ENCODE measurements at places on chromosomes 3 and 15. TPM values are rescaled to one million over a fixed set of nuclear protein-coding genes. Genes with fewer than 3 reads are reported as not detected.

Gene COL6A5
- under 0.01 TPM for total RNA-seq

Gene NLGN1
- 20.1 TPM for total RNA-seq

Gene FMN1
- 11.0 TPM for total RNA-seq

Gene PLA2G4D
- not detected for total RNA-seq

Gene MESP2
- 0.75 TPM for total RNA-seq
